ENCODE measurements at places on chromosomes 11 and 22.

- DNase-seq = no peak
These were observed 28.5 kb downstream of the ADORA2A start for GRCh38 chr22:24455751-24456426.

DNA sequence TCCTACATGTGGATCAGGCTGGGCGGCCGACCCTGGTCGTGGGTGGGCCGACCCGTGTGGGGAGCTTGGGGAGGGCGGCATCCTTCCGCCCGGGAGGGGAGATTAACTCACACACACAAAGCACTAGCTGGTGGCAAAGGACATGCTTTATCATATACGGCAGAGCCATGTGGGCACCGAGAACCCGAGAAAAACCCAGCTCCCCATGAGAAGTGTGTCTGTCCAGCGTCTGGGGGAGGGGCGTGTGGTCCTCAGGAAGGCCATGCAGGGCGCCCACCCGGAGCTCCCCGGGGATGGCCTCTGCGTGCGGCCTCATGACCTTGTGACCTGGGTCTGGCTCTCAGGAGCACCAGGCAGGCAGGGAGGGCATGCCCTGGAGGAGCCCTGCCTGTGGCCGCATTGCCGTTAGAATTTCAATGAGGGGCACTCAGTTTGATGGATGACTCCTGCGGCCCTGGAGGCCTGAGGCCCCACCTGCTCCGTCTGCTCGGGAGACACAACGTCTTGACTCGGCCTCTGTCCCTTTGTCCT, 39.4 kb upstream of the TOLLIP start:
- DNase-seq = no peak

GRCh38 chr11:12434325-12434654, 56.9 kb downstream of the PARVA start:
- DNase-seq = no peak

DNA sequence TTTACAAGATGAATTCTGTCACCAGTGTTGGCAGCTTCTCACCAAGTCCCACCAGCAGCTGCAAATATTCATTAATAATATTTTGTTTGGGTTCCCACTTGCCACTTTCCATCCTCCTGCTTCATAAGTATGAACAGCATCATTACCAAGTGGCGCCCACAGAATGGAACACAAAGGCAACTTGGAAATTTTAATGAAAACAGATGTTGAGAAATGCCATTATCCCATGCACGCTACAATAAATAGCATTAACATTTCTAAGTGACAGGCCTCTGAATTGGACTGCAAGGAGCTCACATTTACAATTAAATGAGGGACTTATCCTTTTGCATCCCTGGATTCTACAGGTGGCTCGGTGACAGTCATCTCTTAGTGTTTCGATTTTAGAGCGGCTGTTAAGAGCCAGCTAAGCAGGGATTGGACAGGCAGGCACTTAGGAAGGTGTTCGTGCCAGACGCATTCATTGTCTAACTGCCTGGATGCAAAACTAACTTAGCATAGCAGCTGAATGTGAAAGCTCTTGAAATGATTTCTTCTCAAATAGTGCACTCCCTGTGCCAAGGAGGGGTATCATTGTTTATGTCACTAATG, 170.3 kb downstream of the KIRREL3 start:
- DNase-seq = no peak

DNA sequence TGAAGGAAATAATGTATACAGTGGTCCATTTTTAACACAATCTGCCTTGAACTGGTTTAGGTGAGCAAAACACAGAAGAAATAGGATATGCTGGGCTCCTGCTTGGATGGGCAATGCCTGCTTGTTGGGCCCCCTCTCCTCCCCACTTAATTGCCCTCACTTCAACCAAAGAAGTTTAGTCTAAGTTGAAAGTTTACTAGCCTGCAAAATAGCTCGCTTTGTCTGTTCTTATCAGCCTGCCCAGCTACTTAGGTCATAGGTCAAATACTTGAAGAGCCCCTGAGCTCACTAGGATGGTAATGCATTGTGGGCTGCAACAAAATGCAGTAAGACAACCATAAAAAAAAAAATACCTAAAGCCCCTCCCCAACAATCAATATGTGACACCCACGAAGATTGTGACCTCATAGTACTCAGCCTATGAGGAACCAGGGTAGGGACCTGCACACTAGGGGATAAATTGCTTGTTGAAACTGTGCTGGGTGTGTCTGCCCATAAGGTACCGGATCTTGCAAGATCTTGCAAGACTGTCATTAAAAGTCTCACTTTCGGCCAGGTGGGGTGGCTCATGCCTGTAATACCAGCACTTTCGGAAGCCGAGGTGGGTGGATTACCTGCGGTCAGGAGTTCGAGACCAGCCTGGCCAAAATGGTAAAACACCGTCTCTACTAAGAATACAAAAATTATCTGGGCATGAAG, 10.9 kb downstream of the DRICH1 start:
- no peak for DNase-seq

- DNase-seq = no peak
These were observed 25.8 kb downstream of the ADAMTS8 start for GRCh38 chr11:130402570-130402969.

DNA sequence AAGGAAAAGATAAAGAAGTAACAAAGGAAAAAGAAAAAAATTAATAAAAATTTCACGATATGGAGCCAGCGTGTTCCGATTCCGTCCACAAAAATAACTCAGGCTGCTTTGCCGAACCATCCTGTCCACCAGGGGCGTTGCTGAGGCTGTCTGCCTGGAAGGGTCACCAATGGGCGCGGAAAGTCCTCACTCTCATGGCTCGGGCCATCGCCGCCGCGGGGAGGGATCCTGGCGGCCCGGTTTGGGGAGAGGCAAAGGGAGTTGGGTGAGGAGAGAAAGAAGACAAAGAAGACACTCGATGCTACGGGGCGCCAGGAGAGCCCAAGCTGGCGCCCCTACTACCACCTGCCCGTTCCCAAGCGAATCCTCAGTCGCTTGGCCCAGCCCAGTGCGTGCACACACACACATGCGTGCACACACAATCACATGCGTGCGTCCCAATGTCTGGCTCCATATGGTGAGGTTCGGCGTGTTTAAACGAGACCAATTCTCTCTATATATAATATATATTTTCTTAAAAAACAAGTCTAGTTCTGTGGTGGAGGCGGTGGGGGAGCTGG, 5.6 kb upstream of the PYGM start:
- DNase-seq = no peak

GRCh38 chr11:5809905-5810795, 1.4 kb downstream of the OR52N2 start:
- DNase-seq = no peak

DNA sequence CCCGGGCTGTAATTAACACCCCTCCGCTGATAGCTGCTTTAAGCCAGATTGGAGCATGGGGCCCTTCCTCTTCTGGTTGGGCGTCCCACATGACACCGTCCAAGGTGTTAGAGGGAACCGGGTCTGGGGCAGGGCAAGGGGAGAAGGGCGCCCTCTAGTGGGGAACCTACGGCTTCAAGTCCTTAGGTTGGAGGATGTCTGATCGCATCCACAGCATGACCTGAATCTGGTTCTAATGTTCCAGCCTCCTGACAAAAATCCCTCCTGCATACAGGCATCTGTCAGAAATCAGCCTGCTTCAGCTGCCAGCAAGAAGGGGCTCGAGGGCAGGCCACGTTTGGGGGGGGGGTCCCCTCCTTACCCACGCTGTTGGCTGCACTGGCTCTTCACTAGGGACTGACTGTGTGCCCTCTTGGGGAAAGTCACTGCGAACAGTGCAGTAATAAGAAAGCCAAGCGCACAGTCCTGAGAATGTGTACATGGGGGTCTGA, 94.2 kb upstream of the TBCEL start:
- DNase-seq = no peak

DNA sequence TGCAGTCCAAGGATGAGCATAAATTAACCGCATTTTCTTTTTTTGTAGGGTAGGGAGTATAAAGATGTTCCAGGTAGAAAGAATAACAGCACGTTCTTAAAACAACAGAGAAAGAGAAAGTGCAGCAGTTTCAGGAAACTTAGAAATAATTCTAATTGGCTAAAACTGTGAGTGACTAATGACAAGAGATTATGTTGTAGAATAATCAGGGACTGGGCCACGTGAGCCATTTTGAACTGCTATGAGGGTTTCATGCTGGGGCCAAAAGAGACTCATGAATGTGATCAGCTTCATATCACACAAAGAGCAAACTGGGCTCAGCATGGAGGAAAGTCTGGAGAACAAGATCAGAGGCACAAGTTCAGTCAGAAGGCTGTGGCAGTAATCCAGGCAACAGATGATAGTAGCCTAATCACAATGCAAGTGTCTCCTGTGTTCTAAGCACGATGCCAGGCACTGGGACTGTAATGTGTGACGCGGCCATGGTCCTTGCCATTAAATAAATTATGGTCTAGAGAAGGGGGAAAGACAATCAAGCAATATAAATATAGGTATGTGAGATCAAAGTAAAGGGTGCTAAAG, 17.9 kb downstream of the CWF19L2 start:
- DNase-seq = no peak

DNA sequence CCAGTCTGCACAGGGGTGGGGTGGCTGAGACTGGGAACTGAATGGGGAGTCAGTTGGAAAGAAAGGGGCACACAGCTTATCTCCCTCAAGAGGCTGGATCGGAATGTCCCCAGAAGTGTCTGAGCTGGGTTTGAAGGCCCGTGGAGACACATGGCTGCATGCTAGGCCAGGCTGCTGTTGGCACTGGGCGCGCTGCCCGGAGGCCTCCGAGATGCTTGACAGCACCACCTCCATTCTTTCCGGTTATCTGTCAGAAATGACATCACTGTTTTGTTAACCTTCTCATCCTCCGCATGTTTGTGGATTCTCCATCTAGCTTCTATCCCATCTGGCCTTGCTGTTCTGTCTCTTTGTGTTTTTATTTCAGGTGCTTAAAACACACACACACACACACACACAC, 85.5 kb downstream of the APIP start:
- DNase-seq = no peak

DNA sequence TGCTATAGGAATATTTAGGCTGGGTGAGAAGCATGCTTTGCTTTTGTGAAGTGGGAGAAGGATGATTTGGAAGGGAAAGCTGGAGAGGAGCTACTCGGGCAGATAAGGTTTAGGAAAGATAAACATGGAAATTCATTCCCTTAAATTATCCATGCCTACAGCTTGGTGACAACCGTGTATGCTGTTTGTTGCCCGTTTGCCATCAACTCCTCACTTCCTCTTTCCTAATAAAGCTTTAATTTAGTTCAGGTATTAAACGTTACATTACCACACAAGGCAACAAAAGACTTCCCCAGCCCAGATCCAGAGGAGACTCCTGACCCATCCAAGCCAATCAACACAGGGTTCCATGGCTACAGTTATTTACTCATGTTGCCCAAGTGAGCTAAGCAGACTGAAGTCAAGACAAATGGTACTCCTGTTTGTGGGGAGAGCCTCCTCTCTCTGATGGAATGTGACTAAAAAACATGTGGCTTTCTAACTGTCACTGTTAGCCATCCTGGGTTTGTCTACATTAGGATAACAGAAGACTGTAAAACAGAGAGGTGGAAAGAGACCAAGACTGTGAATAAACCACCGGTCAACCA, 101.7 kb upstream of the GRAMD1B start:
- no peak for DNase-seq

DNA sequence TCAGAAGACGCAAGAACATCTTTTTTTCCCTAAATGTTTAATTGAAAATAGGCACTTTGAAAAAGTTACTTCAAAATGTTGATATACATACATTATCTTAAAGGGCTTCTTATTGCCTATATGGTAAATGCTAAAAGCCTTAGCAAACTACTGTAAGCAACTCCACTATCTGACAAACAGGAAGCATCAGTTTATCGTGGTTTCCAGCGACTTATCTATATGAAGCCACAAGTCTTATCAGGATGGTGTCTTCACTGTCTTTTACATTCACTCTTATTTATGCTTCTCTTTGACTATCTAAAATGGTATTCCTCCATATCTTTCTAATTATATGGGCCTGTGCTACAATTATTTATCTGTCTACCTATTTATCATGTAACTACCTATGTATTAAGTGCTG, 2091.9 kb downstream of the LRRC4C start:
- no peak for DNase-seq

DNA sequence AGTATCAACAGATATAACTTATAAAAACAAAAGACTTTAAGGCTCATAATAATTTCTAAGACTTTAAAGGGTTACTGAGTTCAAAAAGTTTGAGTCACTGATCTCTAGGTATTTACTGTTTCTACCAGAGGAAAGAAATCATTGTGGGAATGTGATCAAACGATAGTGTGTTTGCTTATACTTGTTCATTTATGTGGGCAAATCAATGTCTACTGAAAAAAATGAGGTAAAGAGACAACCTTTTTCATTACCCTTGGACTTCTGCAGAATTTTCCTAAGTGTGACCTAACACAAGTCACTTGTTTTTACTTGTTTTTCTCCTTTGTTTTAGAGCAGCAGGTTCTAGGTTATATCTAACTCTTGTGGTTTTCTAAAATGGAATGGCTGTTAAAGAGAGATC, 65.4 kb downstream of the PRR5L start:
- DNase-seq = no peak

GRCh38 chr11:86089659-86090058, 20.8 kb upstream of the PICALM start:
- DNase-seq = no peak

DNA sequence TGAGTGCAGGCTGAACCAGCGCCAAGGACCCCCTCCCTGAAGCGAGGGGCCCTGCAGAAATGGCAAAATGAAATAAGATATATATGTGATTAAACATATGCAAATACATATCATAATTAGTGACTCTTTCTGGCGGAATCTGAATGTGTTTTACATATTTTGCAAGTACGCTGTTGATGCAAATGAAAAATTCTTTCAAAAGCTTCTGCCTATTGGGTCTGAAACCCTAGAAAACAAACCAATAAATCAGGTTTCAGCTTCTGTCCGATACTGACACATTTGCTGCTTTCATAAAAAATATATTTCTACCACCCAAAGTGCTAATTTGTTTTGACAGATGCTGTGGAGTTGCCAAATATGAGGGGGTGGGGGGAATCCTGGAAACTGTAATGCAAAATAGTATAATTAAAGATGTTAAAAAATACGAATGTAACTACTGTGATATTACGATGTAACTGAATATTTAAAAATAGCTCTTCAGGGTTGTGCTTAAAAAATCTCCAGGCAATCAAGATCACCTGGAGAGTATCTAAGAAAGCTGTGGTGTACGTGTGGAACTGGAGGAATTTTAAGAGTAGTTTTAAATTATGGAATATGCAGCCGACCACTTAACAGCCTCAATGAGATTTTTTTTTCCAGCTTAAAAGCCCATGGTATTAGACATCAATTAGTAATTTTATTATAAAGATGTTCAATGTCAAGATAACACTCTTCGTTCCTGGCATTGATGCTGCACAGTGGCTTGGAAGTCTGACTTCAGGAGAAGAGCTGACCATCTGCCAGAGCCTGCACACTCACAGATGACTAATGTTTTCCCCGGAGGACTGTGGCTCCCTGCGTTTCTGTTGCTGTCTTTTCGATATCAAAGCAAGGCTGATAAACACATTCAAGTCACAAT, 122.2 kb upstream of the RCN1 start:
- no peak for DNase-seq

- no peak for DNase-seq
These were observed 22.9 kb upstream of the PDE2A start for GRCh38 chr11:72696866-72697700.

GRCh38 chr22:43402128-43402527, 9.7 kb upstream of the MPPED1 start:
- no peak for DNase-seq
